ENCODE measurements at places on chromosomes 5 and 9. TPM values are rescaled to one million over a fixed set of nuclear protein-coding genes. Genes with fewer than 3 reads are reported as not detected.

DNA sequence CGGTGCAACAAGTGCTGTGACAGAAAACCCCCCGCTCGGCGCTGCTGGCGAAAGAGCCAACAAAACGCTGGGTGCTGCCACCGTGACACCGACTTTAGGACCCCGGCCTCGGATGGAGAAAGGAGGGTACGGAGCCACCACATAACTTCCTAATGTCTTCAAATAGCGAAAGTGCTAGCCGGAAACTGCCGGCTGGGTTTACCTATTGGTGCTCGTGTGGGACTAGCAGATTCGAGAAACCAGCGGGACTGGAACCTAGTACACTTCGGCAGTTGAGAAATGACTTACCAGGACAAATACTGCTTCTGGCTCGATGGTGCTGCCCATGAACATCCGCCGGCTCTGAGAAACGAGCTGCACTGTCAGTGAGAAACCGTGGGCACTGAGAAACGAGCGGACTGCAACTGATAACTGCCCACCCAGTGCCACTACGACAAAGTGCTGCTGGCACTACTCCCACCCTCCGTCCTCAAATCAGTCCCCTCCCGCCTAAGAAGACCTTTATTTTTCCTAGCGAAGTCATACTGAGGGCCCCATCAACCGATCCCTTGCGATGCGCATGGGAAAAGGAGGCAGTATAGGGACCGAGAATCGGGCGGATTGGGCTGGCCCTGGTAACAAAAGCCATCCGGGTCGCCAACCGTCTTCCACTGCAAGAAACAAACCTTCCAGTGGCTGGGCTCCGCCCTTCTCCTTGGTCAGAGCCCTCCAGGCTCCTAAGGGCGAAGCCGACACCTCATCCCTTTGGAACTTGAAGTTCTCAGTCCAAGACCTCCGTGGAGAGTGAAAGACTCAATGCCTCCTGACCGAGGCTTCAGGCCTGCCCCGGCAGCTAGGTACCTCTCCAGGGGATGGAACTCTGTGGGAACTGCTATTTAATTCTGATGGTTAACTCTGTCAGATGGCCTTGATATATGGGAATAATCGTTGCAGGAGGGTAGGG lies 27.0 kb upstream of the ANXA2R start:
- peak; percentile 67 for DNase-seq

GRCh38 chr5:36712706-36713105 lies 106.3 kb downstream of the SLC1A3 start:
- DNase-seq, result no peak

GRCh38 chr5:24714746-24715145 lies 70.0 kb upstream of the CDH10 start:
- DNase-seq, result no peak

The ZNF366 gene
- total RNA-seq, result 7.9 TPM

The TJP2 gene
- total RNA-seq, result 154 TPM
